ENCODE measurements at places on chromosomes 1 and 21. TPM values are rescaled to one million over a fixed set of nuclear protein-coding genes. Genes with fewer than 3 reads are reported as not detected.

The LGR6 gene
- total RNA-seq = under 0.01 TPM

- no peak for DNase-seq
Observed at GRCh38 chr1:182565537-182565936, 23.5 kb downstream of the RNASEL start.

The GPR3 gene
- total RNA-seq = 0.13 TPM

DNA sequence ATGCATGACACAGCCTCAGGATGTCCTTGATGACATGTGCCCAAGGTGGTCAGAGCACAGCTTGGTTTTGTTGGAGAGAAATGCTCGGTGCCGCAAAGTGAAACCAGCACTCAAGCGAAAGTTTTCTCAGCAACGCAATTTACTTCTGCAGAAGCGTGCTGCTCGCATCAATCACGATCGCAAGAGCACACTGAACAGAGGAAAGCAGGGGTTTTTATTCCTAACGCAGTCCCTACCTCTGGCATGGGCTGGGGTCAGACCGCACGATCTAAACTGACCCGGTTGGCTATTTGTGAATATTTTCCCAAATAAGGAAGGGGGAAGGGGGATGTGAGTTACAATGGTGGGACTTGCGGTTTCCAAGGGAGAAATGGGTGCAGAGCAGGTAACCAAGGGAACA is 809 bp upstream of the ZNF669 start:
- DNase-seq = no peak

DNA sequence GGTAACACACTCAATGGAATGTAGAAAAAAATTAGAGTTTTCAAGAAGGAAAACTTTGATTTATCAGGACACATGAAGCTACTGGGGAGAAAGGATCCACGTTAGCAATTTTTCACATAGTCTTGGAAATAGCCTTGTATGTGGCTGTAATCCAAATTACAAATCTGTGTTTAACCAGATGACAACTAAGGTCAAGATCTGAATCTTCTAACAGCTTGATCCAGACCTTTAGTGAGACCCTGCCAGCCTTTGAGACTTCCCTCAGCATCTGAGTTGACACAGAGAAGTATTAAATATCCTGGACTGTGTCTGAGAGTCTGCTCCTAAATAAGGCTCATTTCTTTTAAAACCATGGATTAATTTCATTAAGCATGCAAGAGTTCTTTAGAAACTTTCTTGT is 135.9 kb upstream of the KCNK2 start:
- DNase-seq = no peak

DNA sequence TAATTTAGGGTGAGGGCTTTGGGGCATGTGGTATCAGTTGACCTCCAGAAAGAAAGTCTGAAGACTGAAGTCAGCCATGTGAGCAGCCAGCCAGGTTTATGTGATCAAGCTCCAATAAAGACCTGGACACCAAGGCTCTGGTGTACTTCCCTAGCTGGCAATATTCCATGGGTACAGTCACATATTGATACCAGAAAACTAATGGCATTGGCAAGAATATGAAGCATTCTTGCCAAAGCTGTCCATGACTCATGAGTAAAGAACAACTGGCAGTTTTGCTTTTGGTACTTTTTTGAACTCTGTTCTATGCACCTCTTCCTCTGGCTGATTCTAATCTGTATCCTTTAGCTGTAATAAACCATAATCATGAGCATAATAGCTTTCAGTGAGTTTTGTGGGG is 415.3 kb upstream of the CAMK1G start:
- no peak for DNase-seq
